ENCODE measurements at places on chromosomes 7 and 10. TPM values are rescaled to one million over a fixed set of nuclear protein-coding genes. Genes with fewer than 3 reads are reported as not detected.

DNA sequence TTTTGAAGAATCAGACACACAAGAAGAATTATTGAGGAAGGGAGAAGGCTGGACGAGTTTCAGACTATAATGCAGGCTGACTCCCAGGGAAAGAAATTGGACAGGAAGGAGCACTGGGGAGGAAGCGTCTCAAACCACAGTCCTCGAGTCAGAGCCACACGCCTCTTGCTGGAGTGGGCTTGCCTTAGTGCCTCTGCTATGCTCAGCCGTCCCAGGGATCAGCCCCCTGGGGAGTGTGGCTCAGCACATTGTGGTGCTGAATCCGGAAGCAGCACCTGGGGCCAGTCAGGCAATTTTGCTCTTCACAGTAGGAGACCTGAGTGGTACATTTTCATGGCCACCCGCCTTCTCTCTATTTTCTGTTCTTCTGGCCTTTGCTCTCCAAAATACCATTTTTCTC is 67.4 kb upstream of the SLC35G1 start:
- DNase-seq, result no peak

Gene OR9A2
- not detected for total RNA-seq

Gene ADARB2
- not detected for total RNA-seq

DNA sequence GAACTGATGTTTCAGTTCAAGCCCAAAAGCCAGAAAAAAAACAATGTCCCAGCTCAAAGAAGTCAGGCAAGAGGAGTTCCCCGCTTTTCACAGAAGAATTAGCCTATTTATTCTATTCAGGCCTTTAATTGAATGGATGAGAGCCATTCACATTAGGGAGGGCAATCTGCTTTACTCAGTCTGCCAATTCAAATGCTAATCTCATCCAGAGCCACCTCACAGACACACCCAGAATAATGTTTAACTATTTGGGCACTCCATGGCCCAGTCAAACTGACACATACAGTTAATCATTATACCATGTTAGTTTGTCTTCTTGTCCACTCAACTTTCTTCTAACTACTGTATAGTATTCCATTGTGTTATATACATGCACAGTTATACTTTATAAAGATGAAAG is 2.6 kb upstream of the NPSR1 start:
- peak; percentile 15 for DNase-seq

DNA sequence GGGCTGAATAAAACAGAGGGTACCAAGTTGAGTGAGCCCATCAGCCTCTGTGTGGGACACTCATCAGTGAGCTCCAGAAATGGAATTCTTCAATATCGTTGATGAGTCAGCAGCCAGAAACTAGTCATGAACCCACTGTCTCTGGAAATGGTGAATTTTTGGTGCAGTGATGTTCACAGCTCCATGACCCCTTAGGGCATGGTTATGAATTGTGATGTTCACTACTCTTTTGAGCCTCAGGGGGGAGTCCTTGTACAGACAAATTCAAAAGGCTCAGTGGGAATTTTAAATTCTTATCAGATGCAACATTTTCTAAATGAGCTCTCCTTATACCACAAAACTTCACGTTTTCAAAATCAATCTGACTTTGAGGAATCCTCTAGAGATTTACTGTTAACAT is 335.7 kb downstream of the PHTF2 start:
- DNase-seq, result peak; percentile 3

Gene COG5
- total RNA-seq, result 31.3 TPM

Gene PNLIPRP2
- total RNA-seq, result 0.95 TPM

GRCh38 chr10:124534231-124534798 is 72.7 kb downstream of the LHPP start:
- no peak for DNase-seq

Gene CPXM2
- not detected for total RNA-seq

Gene C1GALT1
- total RNA-seq, result 65.9 TPM

DNA sequence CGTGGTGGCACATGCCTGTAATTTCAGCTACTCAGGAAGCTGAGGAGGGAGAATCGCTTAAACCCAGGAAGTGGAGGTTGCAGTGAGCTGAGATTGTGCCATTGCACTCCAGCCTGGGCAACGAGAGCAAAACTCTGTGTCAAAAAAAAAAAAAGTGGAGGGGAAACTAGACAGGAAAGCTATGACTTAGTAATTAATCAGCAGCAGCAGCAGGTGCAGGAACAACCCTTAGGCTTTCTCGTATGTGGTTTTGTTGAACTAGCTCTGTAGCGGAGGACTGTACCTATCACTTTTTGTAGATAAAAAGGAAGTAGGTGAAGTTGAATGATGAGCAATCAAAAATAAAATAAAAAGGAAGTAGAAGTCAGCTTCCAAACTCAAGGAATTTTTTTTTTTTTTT is 76.9 kb upstream of the KMT2C start:
- DNase-seq, result no peak

GRCh38 chr7:2072042-2072441 is 160.7 kb downstream of the MAD1L1 start:
- DNase-seq, result no peak

Gene SORCS1
- total RNA-seq, result not detected

Gene FEZF1
- total RNA-seq, result not detected

DNA sequence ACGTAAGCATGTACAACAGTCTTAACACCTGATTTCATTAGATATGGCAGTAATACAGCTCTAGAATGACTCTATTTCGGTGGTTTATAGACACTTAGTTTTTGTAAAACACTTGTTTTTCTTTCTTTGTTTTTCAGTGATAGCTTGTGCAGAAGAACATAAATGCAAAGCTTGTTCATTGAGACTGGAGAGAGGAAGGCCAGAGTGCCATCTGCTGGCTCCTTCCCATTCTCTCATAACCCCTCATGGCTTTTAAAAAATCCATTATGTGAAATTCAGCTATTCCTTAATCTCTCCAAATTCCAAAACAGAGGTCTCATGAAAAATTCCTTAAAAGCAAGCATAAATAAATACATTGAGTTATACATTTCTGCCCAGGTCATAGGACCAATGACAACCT is 76.3 kb downstream of the CACNB2 start:
- peak; percentile 3 for DNase-seq

- DNase-seq, result no peak
Measured at GRCh38 chr10:54444170-54444569, 356.9 kb downstream of the PCDH15 start.

GRCh38 chr10:44731283-44731682 is 179.9 kb upstream of the TMEM72 start:
- no peak for DNase-seq

- DNase-seq, result no peak
Measured at GRCh38 chr7:155464948-155465739, 7.2 kb downstream of the EN2 start.

Gene GRM3
- total RNA-seq, result not detected

DNA sequence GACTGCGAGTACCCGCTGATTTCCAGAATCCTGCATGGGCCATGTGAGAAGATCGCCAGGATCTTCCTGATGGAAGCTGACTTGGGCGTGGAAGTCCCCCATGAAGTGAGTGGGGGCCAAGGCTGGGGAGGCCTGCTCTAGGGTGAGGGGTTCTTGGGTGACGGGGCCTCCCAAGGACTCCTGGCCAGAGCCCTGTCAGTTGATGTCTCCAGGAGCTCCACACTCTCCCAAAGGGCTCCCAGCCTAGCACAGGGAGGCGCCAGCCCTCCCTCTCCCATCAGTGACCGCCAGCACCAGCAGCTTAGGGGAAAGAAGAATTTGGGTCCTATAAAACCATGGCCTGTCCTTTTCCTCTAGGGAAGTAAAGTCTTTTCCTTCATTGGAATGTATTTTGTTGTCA is 9.8 kb upstream of the ZNF22 start:
- DNase-seq, result no peak

DNA sequence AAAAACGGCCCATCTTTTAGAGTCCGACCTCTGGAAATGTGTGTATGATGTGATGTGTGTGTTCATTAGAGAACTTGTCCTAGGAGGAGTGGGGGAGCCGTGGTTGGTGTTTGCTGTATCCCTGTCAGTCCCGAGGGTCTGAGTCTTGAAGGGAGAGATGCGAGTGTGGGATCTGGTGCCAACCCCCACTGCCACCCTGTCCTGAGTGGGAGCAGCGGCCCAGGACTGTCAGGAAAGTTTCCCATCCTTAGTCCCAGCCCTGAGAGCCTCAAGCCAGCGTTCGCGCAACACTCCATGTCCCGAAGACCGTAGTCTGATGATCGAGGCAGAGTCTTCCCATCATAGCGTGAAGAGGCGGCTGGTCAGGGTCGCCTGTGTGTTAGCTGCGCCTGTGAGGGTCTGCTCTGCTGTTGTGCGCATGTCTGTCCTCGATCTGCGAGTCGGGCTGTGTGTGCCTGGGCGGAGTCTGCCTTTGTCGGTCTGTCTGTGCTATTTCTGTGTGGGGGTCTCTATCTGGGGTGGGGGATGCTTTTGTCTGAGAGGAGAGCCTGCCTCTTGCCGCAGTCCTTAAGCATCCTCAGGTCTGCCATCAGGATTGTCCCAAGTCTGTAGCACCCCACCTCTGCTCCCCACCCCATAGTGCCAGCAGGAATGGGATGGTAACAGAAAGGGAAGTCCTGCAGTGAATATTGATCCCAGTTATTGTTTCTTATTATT is 514 bp upstream of the CHAT start:
- no peak for DNase-seq

- DNase-seq, result no peak
Measured at GRCh38 chr10:124150807-124151417, 57.5 kb upstream of the CHST15 start.

- no peak for DNase-seq
Measured at GRCh38 chr10:112362833-112363232, 11.1 kb upstream of the ACSL5 start.

DNA sequence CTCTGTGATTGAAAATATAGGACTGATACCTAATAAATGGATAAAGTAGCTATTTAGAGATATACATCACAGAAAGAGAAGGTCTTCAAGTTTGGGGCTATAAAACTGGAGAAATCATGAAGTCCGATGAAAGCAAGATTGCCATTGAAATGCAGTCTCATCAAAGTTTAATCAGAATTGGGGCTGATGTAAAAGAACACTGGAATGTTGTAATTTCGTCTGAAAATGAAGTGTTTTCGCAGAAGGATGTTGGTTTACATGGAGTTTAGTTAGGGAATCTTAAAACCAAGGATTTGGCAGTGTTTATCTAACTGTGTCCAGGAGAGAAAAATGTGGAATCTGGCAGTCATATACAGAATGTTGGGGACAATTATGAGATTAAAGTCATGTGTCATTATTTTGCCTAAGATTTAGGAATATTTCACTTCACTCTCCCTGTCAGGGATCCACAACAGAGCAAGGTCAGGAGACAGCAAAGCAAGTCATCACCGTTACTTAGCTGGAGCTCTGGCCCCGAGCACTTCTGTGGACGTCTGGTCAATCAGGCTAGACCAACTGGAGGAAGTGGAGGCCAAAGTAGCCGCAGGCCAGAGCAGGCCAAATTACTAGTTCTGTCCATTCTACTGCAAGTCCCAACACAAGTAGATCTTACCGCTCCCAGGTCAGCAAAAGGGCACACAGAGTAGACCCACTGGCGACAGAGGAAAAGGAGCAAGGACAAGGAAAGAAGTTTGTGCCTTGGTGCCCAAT is 37.0 kb downstream of the EPDR1 start:
- DNase-seq, result no peak

- no peak for DNase-seq
Measured at GRCh38 chr7:152564656-152565250, 111.2 kb downstream of the XRCC2 start.

DNA sequence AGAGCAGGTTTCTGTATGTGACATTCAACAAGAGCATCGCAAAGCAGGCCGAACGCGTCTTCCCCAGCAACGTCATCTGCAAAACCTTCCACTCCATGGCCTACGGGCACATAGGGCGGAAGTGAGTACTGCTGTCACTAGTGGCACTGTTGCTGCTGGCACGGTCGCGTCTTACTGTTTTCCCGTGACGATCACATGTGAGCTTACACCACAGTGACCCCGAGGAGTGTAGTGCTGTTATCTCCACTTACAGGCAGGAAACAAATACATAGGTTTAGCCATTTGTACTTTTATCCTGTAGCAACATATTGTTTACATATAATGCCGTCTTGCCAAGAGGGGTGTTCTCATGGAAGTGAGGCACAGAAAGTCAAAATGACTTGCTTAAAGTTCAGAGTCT is 25.4 kb downstream of the FBH1 start:
- no peak for DNase-seq

- no peak for DNase-seq
Measured at GRCh38 chr7:72924386-72924732, 536 bp upstream of the POM121 start.

GRCh38 chr7:26688936-26689506 is 175.4 kb downstream of the SKAP2 start:
- peak; percentile 56 for DNase-seq

All from HepG2 (cell line).